ENCODE measurements at places on chromosomes 3 and 15.

GRCh38 chr3:28050885-28051284 lies 190.5 kb upstream of the CMC1 start:
- no peak for DNase-seq

GRCh38 chr3:128945041-128945877 lies 48.6 kb downstream of the CFAP92 start:
- no peak for DNase-seq

DNA sequence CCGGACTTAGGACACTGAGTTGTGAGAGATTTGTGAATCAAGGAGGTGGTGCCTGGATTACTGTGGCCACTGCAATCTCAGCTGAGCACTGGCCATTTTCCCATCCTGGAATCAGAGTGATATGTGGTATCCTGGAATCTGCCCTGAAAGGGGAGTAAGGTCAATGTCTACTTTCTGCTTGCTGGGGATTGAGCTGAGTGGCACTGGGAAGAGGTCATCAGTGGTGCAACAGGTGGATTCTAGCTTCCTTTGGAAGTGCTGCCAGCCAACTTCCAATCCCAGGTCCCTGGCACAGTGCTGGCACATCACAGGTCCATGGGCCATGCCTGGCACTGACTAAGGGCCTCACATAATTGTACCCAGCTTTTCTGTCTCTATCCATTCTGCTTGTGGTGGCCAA lies 20.6 kb upstream of the TSEN2 start:
- DNase-seq, result no peak

DNA sequence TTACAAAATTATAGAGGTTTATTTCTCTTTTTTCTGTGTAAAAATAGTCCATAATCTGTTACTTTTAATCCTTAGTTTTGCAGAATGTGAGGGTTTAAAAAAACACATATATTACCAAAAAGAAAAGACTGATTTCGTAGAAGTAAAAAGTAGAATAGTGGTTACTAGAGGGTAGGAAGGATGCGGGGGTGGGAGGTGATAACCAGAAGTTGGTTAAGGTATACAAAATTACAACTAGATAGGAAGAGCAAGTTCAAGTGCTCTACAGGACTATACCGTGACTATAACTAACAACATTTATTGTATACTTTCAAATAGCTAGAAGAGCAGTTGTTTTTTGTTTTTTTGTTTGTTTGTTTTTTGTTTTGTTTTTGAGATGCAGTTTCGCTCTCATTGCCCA lies 16.1 kb downstream of the CASR start:
- DNase-seq, result no peak

DNA sequence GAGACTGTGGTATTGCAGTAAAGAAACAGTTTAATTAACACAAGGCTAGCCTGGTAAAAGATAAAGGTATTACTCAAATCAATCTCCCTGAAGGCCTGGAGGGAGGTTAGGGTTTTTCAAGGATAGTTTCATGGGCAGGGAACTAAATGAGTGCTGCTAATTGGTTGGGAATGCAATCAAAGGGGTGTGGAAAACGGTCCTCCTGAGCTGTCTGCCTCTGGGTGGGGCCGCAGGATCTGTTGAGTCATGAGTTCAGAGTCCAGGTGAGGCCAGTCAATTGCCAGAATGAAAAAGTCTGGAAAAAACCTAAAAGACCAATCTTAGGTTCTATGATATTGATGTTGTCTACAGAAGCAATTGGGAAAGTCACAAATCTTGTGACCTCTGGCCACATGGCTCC lies 293.2 kb downstream of the MCTP2 start:
- DNase-seq, result no peak

GRCh38 chr15:60591496-60592370 lies 112.8 kb upstream of the ICE2 start:
- DNase-seq, result peak; percentile 76

GRCh38 chr3:154510780-154511179 lies 80.8 kb upstream of the GPR149 start:
- no peak for DNase-seq

DNA sequence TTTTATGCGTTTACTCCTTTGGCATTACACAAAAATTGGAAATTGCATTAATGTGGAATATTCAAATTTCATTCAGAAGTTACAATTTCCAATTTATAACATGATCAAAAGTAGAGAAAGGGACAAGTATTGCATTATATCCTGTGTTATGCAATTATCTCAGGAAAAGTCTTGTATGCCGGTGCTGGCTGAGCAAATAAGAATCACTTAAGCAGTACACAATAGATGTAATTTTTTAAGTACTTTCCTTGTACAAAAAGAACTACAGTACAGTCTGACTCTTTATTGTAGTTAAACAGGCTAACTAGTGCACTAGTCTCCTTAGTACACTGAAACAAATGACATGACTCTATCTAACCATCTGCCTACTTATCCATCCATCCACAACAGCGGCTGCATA lies 493.2 kb upstream of the KCNMB2 start:
- no peak for DNase-seq

GRCh38 chr15:101566748-101567488 lies 77.4 kb upstream of the PCSK6 start:
- no peak for DNase-seq

GRCh38 chr3:123700791-123701722 lies 116.2 kb upstream of the HACD2 start:
- DNase-seq, result peak; percentile 11

DNA sequence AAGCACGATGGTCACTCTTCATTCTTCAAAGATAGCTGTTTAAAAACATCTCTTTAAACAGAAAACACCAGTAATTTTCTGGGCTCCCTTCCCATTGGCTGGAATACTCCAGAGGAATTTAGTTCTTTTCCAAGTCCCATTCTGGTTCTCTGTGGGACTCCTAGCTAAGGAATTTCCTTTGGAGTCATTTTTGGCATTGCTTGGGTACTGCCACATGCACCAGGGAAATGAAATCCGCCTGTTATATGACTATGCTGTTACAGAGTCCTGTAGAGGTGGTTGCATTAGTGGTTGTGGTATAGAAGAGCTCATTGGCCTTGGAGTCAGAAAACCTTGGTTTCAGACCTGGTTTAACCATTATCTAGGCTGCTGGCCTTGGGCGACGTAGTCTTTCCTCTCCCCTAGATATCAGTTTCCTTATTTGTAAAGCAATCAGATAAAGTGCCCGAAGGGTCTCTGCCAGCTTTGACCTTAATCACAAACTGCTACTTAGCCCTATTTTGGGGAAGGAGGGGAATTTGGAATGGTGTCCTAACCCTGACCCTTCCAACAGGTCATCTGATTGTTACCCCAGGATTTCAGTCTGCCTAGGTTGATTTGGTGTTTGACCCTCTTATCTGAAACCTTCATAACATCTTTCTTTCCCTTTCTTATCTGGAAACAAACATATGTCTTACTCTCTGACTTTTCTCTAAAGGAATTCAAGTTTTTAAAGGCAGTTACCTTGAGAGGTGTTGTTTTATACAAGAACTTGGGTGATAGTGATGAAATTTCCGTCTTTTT lies 13.4 kb downstream of the RTP1 start:
- no peak for DNase-seq

DNA sequence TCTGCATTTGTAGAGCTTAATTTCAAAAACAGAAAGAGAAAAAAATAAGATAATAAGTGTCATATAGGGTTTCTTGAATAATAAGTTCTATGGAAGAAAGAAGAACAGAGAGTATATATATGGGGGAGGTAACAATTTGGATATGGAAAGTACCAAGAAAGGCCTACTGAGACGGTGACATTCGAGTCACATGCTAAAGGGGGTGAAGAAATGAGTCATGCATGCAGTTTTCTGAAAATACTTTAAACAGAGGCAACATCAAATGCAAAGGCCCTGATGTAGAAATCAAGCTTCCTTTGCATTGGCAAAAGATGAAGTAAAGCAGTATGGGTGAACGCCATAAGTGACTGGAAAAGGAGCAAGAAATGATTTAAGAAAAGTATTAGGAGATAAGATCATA lies 371.6 kb upstream of the ZNF385D start:
- DNase-seq, result no peak
